Stimulated activated CD8-positive, alpha-beta memory T cell treated with anti-CD3 and anti-CD28 coated beads, Interleukin-15, amount 100 ng/mL, for 4 hours (primary cell): ENCODE measurements at places on chromosomes 6 and 20.

GRCh38 chr6:22801831-22802230 lies 232.5 kb downstream of the HDGFL1 start:
- DNase-seq: no peak

DNA sequence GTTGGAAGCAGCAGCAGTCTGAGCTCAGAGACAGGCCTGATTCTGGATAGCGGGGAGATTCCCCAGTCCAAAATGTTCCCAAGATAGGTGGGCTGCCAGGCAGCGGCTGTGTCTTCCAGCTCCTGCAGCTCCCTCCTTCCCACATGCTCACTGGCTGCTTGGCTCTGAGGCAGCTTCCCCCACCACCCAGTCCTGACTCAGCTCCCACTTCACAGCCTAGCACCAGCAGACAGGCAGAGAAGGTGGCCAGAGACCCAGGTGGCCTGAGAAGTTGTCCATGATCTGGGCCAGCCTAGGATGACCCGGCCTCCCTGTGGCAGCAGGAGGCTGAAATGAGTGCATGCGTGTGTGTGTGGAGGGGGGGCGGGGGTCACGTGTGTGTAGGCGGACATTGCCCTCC lies 94.9 kb downstream of the MDGA1 start:
- DNase-seq: no peak

GRCh38 chr6:73690056-73690455 lies 5.9 kb upstream of the CD109 start:
- no peak for DNase-seq

GRCh38 chr6:131368198-131368911 lies 204.7 kb upstream of the ARG1 start:
- DNase-seq: no peak

GRCh38 chr6:107692351-107692750 lies 131.8 kb downstream of the SCML4 start:
- DNase-seq: no peak

DNA sequence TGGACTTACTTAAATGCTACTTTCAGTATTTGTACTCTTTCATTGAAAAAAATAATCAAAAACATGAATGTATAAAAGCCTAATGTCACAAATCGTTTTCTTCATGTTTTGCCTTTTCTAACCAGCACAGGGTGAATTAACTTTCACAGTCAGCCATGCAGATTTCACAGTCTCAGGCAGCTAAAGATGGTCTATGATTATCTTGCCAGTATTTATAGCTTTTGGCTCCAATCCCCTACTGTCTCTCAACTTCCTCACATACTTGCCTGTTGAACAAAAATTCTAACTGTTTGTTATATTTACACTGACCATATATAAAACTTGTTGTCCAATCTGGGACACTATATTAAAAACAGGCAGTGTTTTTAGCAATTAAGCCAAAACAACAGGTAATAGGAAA lies 358.2 kb downstream of the ARHGAP18 start:
- no peak for DNase-seq

- no peak for DNase-seq
These were observed 131.1 kb upstream of the COL21A1 start for GRCh38 chr6:56378507-56378906.

DNA sequence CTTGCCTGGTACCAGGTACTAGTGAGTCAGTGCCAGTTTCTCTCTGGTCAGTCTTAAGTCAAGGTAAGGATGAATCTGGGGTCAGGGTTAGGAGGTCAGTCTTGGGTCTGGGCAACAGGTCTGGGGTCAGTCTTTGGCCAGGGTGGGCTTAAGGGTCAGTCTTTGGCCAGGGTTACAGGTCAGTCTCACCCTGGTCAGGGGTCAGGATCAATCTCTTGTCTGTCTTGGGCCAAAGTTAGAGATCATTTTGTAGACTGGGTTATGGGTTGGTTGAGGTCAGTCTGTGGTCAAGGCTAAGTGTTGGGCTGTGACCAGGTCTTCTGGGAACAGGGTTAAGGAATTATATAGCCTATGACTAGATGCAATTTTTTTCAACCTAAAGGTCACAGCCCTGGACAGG lies 12.8 kb upstream of the CAPN11 start:
- no peak for DNase-seq

DNA sequence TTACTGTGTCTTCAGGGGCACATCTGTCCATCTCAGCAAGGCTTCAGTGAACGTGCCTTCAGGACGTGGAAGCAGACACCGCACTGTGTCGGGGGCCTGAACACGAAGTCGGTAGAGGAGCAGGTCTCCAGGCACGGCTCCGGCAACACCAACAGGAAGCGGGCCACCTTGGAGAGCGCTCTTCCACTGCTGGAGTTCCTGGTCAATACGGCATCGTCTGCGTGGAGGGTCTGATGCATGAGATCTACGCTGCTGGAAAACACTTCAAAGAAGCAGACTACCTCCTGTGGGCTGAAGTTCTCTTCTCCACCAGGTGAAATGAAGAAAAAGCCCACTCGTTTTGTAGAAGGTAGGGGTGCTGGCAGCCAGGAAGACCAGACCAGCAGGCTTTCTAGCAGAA lies 69.3 kb upstream of the SLCO4A1 start:
- DNase-seq: no peak

GRCh38 chr6:149153100-149153499 lies 164.4 kb upstream of the TAB2 start:
- no peak for DNase-seq

DNA sequence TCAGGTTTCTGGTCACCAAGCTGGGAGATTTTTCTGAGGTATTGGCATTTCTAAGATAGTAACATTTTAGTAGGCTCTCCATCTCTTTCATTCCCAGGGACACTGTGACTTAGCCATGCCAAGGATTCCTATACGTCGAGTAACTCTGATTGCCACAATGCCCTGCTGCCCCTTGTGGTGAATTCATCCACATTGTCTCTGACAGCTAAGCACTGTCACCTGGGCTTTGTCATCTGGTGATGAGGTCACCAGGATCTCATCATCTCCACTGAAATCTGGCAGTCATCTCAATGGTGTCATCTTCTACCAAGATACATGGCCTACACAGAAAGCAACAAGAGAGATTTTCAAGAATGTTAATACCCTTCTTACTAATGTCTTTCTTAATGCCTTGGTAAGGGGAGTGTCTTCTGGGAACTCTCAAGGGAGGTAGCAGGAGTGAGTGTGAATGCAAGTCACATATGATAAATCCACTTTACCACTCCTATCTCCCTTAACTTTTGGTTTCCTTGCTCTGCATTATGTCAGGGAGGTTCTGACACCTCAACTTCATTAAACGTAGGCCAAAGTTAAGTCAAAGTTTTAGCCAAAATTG lies 246.7 kb downstream of the CD109 start:
- DNase-seq: no peak

GRCh38 chr6:155287762-155288161 lies 23.9 kb downstream of the CLDN20 start:
- DNase-seq: no peak

GRCh38 chr6:106757722-106758467 lies 128.5 kb downstream of the QRSL1 start:
- no peak for DNase-seq

DNA sequence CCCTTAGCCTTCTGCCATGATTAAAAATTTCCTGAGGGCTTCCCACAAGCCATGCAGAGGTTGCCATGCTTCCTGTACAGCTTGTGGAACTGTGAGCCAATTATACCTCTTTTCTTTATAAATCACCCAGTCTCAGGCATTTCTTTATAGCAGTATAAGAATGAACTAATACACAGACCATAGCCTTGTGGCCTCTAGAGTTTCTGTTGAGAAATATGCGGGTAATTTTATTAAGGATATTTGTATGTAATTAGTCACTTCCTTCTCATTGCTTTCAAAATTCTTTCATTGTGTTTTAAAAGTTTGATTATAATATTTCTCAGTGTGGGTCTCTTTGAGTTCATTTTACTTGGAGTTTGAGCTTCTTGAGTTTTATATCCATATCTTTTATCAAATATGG lies 484.9 kb downstream of the COL12A1 start:
- DNase-seq: no peak

DNA sequence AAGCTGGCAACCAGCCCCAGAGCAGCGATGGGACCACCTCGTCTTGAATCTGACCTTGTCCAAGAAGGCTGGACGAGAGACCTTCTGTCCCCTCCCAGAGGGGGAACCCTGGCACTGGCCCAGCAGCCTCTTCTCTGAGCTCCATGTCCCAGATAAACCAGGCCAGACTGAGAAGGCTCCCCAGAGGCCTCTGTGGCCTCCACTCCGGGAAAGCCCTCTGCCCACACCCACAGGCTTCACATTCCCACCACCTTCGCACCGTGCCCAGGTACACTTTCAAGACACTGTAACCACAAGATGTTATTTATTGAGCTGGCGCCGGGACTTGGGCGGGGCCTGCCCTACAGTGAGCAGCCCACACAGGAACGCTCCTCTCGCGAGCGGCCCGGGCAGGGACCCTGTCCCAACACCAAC lies 33.2 kb downstream of the ADA start:
- no peak for DNase-seq

DNA sequence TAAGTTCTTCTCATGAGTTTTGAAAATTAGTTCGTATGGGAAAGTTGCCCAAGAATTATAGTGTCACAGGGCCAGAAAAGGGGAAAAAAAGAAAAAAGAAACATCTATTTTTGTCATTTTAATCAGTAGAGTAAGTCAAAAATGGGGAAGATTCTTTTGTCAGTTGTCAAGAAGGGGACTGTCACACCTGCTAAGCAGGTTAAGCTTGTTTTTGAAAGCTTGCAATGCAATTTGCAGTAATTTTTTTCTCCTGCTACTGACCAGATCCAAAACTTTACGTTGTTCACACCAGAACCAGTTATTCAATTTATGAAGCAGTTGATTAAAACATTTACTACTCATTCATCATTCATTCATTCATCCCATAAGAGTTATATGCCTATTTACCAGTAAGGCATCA lies 171.4 kb downstream of the SOX4 start:
- DNase-seq: no peak

- DNase-seq: no peak
These were observed 3.5 kb downstream of the NUP153 start for GRCh38 chr6:17703256-17703694.

- DNase-seq: no peak
These were observed 63.0 kb upstream of the THBS2 start for GRCh38 chr6:169316651-169317050.

DNA sequence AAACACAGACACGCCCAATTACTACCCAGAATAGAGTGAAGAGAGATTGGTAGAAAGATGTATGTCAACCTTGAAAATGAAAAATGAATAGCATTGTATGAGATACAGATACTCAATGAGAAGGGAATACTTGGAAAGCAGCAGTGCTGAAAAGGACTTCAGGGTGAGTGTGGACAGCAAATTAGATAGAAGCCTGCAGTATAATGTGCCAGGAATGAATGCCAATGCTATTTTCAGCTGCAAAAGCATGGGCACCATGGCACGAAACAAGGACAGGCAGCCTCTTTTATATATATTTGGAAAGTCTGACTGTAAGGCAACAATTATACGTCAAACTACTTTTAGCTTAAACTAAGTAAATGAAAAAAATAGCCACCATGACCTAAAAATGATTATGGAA lies 118.2 kb downstream of the PTCHD4 start:
- DNase-seq: no peak

- no peak for DNase-seq
These were observed 34.9 kb downstream of the ELOVL5 start for GRCh38 chr6:53313784-53314400.

DNA sequence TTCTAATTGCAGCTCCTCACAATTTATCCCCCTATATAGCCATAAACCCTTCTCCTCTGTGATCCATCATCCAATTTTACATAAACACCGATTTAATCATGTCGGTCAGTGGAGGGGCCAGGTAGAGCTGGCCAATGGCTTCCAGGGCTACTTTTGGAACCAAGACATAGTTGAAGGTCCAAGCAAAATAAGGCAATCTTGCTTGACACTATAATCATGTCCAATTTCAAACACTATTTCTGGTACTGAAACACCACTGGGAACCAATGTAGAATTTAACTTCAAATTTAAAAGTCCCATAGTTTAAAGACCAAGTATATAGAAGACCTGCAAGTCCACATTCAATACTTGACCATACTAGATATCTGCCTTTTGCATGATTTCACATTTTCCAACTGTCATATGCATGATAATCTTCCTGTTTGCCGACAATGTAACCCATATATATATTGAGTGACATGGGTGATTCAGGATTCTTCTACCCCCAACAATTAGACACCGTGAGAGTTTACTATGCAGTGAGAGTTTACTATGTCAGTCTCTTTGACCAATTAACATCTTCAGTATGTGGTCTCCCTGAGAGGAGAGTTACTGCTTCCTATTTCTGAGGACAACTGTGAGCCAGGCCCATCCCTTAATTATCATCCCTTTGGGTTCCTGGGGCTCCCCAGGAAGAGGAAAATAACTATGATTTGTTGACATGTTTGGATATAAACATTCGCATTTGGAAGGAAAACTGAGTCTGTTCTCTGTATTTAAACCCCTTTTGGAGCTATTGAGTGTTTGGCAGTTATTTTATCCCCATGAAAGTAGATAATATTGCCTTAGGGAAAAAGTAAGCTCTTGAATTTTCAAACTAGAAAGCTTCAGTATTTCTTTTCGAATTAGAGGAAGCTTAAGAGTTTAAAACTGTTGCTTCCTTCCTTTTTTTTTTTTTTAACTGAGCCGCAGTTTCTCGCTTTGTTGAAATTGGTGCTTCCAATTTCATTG lies 31.8 kb downstream of the SAMD3 start:
- no peak for DNase-seq

- DNase-seq: no peak
These were observed 19.4 kb upstream of the KCNB1 start for GRCh38 chr20:49501917-49502316.

- no peak for DNase-seq
These were observed 28.5 kb downstream of the SF3B5 start for GRCh38 chr6:144066741-144067484.

GRCh38 chr6:9484091-9484490 lies 930.8 kb downstream of the TFAP2A start:
- DNase-seq: no peak

GRCh38 chr6:88867841-88868731 lies 95.3 kb downstream of the RNGTT start:
- no peak for DNase-seq
